ENCODE measurements at places on chromosomes 2 and 18. TPM values are rescaled to one million over a fixed set of nuclear protein-coding genes. Genes with fewer than 3 reads are reported as not detected.

MC2R gene
- not detected for total RNA-seq

- no peak for DNase-seq
These were observed 80.4 kb upstream of the RNU4ATAC start for GRCh38 chr2:121450301-121450700.

- DNase-seq, result no peak
These were observed 175.9 kb upstream of the FN1 start for GRCh38 chr2:215611609-215612386.

REG1B gene
- total RNA-seq, result not detected

DNA sequence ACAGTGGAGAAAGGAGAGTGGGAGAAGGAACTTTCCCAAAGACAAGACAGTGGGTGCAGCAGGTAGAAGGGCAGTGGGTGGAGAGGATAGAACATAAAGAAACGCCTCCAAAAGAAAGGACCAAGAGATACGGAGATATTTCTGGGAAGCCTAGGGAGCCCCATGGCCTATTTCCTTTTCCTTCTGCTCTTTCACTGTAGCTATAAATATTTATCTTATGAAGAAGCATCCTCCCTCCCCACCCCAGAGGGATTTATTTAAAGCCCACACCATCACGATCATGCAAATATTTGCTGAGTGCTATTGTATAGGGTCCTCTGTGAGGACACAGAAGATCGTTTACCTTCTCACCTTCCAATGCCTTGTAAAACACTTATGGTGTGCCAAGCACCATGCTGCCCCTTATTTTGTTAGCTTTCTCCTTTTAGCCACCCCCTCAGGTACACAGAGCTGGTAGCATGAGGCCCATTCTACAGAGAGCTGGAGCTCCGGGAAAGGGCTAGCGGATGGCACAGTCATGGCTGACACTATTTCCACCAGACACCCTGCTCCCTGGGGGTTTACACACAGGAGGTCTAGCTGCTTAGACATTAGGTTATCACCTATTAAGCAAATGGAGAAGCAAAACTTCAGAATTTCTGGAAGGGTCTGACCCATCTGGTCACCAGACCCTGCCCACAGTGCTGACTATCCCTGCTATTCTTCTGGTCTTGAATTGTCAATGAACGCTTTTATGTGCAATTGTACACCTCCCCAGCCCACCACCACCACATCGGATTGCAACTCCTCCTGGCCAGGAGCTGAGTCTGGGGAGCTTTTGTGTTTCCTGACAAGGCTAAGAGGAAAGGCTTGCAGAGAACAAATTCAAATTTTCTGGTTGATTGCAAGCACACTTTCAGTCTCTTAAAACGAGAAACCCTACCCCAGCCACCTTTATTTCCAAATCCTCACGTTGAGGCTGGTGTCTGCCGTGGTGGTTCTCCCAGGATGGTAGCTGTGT, 91.8 kb upstream of the KLF7 start:
- no peak for DNase-seq

RNU2-63P gene
- 13.9 TPM for total RNA-seq

GRCh38 chr2:155442755-155443372, 744.4 kb downstream of the KCNJ3 start:
- no peak for DNase-seq

DNA sequence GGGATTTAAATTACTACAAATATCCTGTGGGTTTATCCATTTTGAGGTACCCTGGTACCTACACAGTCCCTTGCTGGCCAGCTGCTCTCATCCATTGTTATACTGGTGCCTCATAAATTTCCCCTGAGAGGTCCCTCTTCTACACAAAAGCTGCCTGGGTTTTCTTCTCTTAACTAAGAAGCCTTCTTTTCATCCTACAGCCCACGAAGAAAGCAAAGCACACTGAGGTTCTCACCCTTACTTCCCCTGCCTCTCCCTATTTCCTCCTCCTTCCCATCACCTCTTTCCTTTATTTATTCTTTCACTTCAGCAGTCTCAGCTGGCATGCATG, 154.9 kb downstream of the CSRNP3 start:
- no peak for DNase-seq

MYO5B gene
- total RNA-seq, result not detected

- no peak for DNase-seq
These were observed 17.5 kb downstream of the MGAT4A start for GRCh38 chr2:98713332-98714015.

DNA sequence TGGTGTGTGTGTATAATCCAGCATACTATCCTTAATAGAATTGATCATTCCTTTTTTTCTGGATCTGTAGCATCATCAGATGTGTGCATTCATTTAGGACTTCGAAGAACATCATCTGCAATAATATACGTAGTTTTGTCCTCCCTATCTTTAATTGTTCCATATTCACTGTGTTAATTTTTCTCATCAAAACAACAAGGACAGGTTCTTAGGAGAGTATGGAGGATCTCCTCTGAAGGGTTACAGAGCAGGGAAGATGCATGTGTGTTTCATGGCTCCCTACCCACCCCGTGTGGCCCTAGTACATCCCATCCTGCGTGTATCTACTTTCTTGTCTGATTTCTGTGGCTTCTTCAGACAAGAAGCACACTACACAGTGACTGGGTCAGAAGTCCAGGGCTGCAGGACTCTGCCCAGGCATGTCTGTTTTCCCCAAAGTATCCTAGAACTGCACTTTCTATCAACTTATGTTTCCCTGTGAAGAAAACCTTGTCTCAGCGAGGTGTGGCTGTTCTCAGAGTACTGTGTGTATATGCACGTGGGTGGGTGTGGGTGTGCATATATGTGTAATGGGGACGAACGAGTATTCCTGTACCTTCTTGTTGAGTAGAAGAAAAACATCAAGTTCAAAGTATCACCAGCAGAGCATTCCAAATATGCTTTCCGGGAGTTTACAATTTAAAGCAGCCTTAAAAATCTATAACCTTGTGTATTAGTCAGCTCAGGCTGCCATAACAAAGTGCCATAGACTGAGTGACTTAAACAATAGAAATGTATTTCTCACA, 220.4 kb upstream of the FOSL2 start:
- DNase-seq, result no peak

DYSF gene
- 23.0 TPM for total RNA-seq

DNA sequence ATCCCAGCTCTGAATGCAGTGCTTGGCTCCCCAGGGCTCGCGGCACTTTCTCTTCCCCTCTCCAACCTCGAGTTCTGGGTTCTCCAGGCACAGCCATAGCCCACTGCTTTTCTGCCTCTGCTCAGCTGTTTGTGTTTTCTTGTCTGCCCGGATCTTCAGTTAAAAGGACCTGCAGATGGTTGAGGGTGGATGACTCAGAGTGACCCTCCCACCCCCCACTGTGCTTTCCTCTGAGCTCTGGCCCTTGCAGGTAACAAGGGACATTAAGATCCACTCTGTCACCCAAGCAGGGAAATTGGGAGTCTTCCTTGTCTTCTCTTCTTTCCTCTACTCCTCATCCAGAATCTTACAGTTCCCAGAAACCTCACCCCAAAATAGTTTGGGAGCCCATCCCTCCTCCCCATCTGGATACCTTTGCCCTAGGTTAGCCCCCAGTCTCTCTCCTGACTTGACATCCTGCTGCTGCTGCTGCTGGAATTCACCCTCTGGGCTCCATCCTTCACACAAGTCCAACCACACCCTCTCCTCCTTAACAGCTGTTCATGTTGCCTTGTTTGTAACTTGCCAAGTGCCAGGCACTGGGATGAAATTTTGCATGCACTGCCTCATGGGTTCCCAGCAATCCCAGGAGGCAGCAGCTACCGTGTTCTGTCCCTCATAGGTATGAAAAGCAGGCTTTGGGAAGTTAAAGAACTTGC, 157.9 kb upstream of the TTC39C start:
- DNase-seq, result no peak

GRCh38 chr2:86337244-86337835, at the start of gene REEP1:
Gene REEP1, minus strand, starts transcription at chr2:86337626. Its CDS starts 116 bp downstream, at chr2:86337510.
- no peak for DNase-seq

- no peak for DNase-seq
These were observed 6.6 kb downstream of the ACVR2A start for GRCh38 chr2:147851244-147851930.

DNA sequence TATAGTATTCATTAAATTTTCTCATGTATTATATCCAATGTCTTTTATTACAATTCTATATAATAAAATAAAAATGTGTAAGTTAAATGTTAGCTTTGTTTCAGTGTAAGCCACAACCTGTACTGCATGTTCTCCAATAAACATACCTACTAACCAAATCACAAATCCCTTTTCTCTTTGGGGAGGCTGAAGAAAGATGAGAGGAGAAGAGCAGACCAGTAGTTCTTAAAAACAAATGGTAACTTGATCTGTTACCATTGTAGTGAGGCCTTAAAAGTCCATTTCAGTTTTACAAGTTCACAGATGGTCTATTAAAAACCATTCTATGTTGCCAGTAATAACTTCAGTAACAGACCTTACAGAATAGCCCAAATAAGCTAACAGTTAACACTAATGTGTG, 100.5 kb downstream of the SOS1 start:
- DNase-seq, result no peak

BOLL gene
- not detected for total RNA-seq

HOXD10 gene
- not detected for total RNA-seq

ITGA4 gene
- total RNA-seq, result 52.1 TPM

DNA sequence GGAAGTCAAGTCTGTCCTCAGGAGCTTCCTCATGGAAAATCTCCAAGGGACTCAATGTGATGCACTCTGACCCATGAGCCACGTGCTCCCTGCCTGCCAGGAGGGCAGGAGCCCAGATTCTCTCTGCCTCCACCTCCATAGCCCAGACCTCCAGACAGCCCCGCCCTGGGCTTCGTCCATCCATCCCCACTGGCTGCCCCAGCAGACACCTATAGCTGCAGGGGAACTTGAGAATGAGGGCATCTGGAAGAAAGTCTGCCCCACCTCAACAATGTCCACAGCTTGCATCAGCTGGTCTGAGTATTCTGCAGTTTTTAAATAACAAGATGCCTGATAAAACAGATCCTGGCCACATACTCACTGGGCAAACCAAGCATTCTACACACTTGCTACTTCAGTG, 418.8 kb upstream of the SMIM21 start:
- no peak for DNase-seq

GRCh38 chr18:75358928-75359327, 68.6 kb downstream of the SMIM21 start:
- no peak for DNase-seq

GCG gene
- total RNA-seq, result not detected

GRCh38 chr2:205411558-205411957, 270.7 kb upstream of the NRP2 start:
- no peak for DNase-seq

DNA sequence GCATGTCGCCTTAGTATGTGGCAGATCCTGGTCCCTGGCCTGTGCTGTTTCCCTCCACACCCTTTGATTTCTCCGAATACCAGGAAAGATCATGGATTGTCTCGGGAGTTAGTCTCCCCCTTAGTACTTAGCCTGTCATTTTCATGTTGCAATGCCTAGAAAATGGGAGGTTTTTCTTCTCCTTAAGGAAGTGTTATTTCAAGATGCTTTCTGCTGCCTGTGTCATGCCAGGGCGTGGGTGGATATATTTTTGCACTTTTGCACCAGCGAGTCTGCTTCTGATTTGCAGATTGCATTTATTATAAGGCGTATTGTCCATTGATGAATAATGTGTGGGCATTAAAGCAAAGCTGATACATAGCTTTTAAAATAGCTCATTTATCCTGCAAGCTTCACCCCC, 223.5 kb downstream of the NEDD4L start:
- DNase-seq, result no peak
